Posterior vena cava (tissue), 2 donors: ENCODE measurements at places on chromosomes 2 and 18. TPM values are rescaled to one million over a fixed set of nuclear protein-coding genes. Genes with fewer than 3 reads are reported as not detected.

IL1F10 gene
- total RNA-seq: not detected

DNA sequence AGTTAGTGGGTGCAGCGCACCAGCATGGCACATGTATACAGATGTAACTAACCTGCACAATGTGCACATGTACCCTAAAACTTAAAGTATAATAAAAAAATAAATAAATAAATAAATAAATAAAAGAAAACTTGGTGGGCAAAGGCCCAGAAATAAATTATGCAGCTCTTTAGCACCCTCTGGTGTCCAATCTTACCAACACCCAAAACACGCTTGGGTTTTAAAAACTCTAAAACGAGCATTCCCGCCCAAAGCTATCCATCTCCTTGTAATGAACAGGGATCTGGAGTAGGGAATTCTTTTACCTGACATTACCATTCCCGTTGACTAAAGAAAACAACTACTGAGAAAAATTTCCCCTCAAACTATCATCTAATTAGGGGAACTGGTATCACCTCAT is 2005.9 kb upstream of the CELF4 start:
- no peak for DNase-seq

GRCh38 chr2:141703501-141703900 is 427.3 kb downstream of the LRP1B start:
- no peak for DNase-seq

DNA sequence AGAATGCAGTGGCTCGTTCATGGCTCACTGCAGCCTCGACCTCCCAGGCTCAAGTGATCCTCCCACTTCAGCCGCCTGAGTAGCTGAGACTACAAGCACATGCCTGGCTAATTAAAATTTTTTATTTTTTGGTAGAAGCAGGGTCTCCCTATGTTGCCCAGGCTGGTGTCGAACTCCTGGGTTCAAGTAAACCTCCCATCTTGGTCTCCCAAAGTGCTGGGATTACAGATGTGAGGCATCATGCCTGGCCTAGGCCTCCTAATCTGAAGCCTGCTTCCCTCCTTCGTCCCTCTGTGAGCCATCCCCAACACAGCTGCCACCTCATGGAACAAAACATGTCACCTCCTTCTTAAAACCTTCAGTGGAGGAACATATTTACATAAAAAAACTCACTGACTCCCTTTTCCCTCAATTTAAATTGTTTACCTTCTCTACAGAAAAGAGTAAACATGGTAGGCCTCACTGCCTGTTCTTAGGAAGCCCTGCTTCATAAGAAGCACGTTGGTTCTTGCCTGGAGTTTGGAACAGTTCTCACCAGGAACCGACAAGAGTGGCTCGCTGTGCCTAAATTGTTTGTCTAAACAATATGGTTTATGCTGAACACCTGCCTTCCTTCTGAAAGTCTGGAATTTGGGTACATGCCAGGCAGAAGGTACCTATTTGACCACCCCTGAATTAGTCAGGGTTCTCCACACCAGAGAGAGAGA is 12.1 kb upstream of the RHOB start:
- DNase-seq: no peak

- DNase-seq: no peak
These were observed 99.3 kb downstream of the GATA6 start for GRCh38 chr18:22268641-22269128.
